ENCODE measurements at places on chromosomes 12 and 14. TPM values are rescaled to one million over a fixed set of nuclear protein-coding genes. Genes with fewer than 3 reads are reported as not detected.

The FERMT2 gene
- 95.3 TPM for total RNA-seq

The OASL gene
- total RNA-seq = 0.47 TPM

The CPNE6 gene
- 0.52 TPM for total RNA-seq

The CSRP2 gene
- total RNA-seq = 30.3 TPM

The ABCD2 gene
- total RNA-seq = 3.4 TPM

The RDH16 gene
- 0.14 TPM for total RNA-seq

The SLC38A4 gene
- 0.27 TPM for total RNA-seq

The KRT2 gene
- not detected for total RNA-seq

The KRT71 gene
- total RNA-seq = not detected

The LYZ gene
- total RNA-seq = 12.3 TPM

DNA sequence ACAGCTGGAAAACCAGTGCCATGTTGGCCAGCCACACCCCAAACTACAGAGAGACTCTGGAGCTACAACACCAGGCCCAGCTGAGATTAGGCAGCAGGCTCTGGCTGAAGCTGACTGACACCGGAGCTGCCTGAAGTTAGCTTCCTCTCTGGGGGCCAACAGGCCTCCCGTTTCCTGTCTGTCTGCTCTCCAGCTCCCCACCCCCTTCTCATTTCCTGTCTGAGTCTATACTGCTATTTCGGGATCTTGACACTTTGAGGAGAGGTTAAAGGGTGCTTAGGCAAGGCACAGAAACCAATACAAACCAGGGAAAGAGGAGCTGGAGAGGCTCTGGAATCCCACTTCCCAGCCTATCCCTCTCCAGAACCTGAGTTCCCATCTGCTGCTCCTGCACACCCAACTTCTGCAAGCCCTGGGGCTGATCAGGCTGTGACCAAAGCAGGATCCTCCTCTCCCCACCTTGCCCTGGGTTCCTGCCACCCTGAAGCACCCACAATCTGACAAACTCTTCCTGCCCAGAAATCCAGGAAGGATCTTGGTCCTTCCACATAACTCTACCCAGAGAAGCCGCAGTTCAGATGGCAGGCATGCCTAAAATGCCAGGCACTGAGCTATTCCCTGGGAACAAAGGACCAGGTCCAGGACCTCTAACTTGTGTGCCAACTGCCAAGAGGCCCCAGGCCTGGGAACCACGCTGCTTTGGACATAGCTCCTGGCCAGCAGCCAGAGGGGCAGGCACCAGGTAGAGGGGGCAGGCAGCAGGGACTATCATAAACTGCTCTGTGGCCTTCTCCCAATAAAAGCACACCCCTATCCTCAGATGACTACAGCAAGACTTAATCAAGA is 39.9 kb downstream of the PRPF40B start:
- peak; percentile 89 for DNase-seq

DNA sequence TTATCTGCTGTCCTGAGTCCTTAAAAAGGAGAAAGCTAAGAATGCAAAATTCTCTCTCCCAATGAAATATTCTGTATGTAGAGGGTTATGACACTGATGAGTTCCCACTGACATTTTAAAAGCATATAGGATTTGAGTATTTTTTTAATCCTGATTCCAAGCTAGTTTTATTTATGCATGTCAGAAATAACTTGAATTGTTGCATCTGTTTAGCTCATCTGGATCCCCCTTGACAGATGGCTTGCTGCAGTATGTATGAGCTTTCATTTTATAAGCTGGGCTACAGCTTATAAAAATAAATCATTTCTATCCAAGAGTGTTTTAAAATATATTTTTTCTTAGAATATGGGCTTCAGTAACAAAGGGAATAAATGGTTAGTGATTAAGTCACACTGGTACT is 495.3 kb downstream of the NELL2 start:
- no peak for DNase-seq

GRCh38 chr12:102480406-102480805 is at the start of gene IGF1:
Gene IGF1 (minus strand): TSS chr12:102480563. CDS start chr12:102480381, 182 bp downstream.
- DNase-seq = no peak

- peak; percentile 89 for DNase-seq
Observed at GRCh38 chr12:89524541-89525304, at the start of gene GALNT4. Gene GALNT4 (minus strand): TSS chr12:89524796. CDS start chr12:89524549, 247 bp downstream.

- no peak for DNase-seq
Observed at GRCh38 chr14:48598458-48598857, 923.1 kb upstream of the MDGA2 start.

DNA sequence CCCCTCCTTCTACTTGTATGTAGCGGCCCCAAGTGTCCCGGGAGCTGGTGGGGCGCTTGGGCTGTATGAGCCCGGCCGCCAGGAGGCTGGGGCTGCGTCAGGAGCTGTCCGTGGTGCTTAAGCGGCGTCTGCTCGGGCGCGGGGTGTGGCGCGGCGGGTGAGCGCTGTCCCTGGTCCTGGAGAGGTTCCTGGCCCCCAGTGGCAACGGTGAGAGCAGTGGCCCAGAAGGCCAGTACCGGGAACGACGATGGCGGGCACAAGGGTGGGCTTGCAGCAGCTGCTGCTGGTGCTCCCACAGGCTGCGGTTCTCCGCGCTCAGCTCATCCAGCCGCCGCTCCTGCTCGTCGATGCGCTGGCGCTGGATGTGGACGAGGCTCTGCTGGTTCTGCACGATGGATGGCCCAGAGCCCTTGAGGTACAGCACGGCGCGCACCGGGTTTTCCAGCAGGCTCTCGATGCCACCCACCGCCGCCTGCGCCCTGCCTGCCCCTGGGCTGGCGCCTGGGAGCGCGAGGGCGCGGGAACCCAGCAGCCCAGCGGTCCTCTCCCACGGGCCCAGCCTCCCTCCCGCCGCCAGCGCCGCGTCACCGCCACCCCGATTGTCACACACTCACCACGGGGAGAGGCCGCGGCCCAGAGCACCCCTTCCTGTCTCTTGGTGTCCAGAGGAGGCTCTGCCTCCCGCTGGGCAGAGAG is 41.9 kb upstream of the FKBP4 start:
- DNase-seq = peak; percentile 73

GRCh38 chr12:128338386-128339125 is 71.6 kb downstream of the TMEM132C start:
- no peak for DNase-seq

DNA sequence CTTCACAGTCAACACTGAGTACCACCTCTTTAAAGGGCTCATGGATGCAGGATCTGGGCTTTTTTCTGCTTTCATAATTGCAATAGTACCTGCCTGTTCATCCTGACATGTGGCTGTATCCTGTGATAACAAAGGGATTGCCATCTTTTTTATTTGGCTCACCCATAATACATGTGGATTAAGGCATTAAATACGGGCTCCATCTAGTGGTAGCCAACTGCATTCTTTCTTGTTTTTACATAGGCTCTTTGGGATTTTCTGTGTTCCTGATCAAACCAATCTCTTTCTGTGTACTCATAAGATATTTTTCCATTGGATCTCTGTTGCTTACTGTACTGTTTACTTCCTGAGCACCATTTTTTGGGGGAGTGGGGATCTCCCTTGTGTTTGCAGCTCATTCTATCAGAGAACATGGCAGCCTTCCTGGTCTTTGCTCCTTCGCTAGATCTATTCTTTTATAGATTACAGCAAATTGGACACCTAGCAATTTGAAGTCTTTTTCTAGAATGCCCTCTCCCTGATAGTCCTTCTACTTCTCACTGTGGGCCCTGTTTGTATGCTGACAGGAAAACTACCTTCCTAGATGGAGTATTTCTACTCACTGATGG is 723.4 kb upstream of the MDGA2 start:
- no peak for DNase-seq

- no peak for DNase-seq
Observed at GRCh38 chr14:101774814-101775213, 13.3 kb downstream of the PPP2R5C start.

DNA sequence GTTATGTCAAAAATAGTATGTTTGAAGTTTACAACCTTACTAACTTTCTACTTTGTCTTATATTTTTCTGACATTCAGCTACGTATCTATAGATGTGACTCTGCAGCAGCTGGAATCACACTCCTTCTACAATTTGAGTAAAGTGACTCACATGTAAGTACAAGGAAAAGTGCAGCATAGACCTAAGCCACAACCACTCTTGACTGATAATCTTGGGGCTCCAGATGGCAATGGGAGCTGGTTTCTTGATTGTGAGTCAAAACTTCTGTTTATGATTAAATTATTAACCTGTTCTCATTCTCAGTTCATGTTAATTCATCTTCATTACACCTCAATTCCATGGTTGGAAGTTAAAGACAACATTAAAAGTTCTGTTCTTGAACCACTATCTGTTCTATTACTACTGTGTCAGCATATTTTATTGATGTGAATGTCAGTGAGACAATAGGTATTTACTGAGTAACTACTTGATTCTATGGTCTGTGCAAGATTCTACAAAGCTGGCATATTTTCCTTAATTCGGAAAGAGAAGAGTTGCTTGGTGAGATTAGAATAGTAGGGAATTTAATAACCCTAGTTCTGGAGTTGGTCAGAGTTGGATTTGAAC is 112.9 kb downstream of the TSHR start:
- DNase-seq = no peak

DNA sequence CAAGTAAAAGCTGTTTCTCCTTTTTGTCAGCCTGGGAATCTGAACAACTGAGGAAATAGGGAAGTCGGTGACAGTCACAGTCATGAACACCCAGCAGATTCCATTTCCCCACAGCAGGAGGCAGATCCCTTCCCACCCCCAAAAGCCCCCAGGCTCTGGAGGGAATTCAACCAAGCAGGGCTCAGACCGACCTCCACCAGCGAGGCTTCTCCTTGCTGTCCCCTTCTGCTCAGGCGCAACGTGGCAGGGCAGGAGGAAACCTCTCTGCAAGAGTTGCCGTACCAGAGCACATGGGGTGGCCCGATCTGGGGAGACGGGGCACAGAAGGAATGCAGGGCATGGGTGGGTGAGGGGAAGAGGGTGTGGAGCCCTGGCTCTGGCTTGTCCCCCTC is 319 bp downstream of the GALNT6 start:
- no peak for DNase-seq

GRCh38 chr12:116603546-116604177 is 44.5 kb downstream of the MAP1LC3B2 start:
- DNase-seq = no peak

DNA sequence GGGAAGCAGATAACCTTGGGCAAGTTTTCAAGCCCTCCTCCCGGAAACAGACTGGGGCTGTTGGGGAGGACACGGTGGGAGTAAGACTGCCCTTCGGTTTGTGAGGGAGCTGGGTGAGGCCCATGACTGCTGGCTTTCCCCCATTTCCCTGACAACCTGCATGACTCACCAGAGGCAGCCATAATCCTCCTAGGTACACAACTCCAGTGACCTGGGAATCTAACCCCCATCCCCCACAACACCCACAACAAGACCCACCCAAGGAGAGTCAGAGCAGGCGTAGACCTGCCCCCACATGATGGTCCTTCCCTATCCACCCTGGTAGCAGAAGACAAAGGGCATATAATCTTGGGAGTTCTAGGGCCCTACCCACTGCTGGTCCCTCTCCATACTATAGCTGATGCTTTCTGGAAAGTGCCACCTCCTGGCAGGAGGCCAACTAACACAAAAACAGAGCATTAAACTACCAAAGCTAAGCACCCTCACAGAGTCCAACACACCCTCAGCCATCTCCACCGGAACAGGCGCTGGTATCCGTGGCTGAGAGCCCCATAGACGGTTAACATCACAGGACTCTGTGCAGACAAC is 14.8 kb downstream of the DDX24 start:
- no peak for DNase-seq

DNA sequence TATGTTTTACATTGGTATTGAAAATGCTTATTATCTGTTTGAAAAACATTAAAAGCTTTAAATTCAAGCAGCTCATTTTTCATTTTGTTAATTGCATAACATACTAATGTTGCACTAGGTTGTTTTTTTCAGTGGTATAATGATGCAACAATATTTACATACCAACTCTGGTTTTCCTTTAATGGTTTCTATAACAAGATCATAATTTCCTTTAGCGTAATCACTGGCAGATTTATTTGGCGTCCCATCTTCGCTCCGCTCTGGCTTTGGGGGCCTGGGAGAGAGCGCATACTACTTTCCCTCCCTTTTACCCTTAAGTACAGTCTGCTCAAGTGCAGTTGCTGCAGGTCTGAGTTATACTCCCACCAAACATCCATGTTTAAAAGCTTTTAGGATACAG is 574.1 kb downstream of the PRKD1 start:
- no peak for DNase-seq

DNA sequence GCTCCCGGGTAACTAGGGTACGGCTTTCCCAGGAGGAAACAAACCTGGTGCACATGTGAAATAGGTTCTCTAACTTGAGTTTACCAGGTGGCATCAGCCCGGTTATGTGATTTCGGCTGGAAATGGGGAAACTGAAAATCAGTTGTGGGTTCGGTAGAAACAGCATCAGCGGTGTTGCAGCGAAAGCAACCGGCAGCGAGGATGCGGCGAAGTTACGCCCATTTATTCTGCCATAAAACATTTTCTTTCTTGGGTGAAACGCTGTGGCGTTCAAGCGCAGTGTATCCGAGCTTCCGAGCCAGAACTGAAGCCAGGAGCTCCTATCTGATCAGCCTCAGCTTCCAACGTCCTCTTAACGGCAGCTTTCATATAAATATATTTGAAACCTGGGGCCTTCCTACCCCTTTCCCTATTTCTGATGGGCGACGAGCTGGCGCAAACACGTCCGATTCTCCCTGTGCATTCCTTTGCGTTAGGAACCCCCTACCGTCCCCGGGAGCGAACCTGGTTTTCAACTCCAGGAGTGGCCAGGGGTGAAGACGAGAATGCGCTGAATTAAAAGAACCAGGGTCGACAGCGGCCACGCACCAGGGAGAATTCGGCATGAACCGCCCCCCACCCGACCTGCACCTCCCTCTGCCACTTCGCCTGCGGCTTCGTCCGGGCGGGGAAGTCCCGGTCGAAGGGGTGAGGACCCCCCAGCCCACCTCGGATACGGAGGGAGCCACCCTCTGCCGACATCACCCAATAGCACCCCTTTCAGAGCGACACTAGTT is 1.6 kb downstream of the DPF3 start:
- DNase-seq = no peak

DNA sequence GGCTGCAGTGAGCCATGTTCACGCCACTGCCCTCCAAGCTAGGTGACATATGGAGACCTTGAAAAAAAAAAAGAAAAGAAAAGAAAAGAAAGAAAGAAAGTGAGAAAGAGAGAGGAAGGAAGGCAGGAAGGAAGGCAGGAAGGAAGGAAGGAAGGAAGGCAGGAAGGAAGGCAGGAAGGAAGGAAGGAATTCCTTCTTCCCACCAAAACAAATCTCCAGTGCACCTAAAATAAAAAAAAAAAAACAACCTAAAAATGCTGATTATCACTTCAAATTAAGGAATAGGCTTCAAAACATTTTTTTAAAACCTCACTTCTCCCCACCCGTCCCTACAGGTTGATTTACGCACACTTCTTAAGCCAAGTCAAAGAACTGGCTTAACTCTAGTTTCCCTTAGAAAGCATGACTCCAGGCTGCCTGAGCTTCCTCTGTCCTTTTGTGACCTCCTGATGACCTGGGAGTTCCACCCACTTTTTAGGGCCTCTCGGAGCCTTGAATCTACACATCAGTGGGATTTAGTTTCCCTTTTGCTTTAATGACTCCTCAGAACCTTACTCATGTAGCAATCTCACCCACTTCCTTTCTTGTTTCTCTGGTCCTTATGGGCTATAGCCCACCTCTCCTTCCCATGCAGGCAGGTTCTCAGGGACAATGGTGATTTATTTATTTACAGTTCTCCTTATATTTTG is 18.6 kb downstream of the DUSP6 start:
- DNase-seq = peak; percentile 39

All from heart left ventricle (tissue), 16 donors.